ENCODE measurements at places on chromosomes 1 and 21.
A peak's percentile ranks its signal among the peaks of the same experiment; 100 is the strongest.

DNA sequence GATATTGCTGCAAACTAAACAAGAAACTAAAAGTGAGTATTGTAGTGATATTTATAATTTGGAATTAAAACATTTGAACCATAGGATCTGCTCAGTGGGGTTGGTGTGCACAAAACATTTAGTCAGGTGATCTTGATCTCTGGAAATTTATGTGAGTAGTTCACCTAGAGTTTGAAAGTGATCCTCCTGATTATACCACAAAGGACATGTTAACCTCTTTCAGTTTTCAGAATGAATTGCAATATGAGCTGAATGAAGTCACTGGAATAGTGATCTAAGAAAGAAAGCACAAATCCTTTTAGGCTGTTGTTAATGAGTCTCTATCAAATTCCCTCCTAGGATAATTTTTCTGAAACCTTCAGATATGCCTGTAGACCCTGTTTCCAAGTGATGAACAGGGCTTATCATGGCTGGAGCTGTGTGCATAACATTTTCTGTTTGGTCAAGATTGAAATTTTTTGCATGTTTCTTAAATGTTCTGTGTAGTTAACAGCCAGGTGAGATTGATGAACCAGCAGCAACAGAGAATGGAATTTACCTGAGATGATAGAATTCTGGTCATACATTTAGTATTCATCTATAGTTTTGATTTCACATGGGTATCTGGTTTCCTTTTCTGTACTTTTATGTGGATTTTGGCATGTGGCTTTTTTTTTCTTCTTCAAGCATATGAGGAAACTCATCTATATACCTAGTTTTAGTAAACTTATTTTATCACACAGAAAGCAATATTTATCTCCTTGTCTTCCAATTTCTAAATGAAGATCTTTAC, 25.5 kb downstream of the CDC14A start:
- DNase-seq: no peak

DNA sequence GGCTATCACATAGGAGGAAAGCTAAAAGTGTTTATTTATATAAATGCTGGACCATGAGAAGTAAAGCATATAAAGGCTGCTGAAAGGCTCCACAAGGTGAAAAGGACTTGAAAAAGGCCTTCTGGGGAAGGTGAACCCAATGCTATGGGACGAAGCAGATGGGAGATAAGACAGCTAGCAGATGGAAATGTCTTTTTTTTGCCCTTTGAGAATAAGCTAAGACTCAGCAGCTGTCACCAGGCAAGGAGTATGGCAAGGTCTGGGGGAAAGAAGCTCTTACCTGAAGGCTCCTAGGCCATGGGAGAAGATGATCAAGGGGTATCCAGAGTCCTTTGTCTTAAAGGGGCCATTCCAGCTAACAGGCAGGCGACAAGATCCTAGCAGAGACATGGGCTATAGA, 9.9 kb downstream of the PAFAH2 start:
- DNase-seq: no peak

- no peak for DNase-seq
Observed at GRCh38 chr1:214493126-214493796, 58.1 kb downstream of the PTPN14 start.

GRCh38 chr1:169127305-169127704, 20.8 kb downstream of the ATP1B1 start:
- no peak for DNase-seq

GRCh38 chr1:224613486-224613885, 2.6 kb upstream of the CNIH3 start:
- no peak for DNase-seq

GRCh38 chr1:232754930-232755329, 50.3 kb upstream of the MAP10 start:
- no peak for DNase-seq

GRCh38 chr1:204127597-204128242, 24.1 kb downstream of the ETNK2 start:
- peak; percentile 16 for DNase-seq

GRCh38 chr1:245512980-245513578, 358.3 kb downstream of the KIF26B start:
- DNase-seq: no peak

GRCh38 chr21:25456672-25457071, 150.6 kb downstream of the MRPL39 start:
- DNase-seq: peak; percentile 67

DNA sequence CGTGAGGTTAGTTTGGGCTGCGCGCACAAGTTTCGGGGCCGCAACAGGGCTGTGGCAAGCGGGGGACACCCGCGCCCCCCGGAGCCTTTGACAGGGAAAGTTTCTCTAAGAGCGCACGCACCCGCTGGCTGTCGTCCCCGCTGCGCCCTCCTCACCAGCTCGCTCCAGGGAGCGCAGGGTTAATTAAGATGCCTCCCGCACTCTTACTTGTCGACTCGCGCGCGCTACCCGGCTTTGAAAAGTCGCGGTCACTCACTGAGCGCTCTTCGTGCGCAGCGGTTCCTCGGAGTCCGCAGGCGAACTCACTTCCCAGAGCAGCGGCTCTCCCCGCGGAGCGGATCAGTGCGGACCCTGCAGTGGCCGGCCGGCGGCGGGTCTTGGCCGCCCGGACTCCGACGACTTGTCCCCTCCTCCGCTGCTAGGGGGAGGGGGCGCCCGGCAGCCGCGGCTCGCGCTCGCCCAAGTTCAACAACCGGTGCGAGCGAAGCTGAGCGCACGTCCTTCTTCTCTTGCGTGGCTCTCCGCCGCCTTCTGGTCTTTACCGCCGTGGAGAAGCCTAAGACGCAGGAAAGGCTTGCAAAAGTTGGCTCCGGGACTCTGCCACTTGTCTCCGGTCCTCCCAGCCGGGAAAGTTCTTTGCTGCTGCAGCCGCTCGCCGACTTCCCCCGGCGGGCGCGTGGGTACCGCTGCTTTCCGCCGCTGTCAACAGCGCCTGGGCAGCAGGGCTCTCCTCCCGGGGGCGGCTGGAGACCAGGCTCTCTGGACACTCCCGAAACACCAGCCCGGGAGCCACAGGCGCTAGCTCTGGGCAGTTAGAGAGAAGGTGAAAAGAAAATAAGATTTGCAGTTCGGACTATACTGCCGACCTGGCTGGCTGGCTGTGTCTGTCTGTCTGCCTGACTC, 506 bp downstream of the JUN start:
- DNase-seq: peak; percentile 26

DNA sequence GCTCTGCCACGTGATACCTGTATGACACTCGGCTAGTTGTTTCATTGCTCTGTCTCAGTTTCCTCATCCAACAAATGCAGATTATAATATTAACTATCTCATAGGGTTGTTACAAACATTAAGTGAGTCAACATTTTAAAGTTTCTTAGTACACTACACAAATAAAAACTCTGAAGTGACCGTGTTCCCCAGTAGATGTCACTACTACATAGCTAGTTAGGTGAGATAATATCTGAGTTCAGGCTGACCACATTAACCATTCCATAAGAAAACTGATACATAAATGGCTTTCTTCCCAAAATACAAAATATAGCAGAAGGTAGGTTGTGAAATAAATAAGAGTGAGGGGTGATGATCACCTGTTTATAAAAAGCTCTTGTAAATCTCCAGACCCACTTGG, 214.1 kb downstream of the NUF2 start:
- DNase-seq: no peak

DNA sequence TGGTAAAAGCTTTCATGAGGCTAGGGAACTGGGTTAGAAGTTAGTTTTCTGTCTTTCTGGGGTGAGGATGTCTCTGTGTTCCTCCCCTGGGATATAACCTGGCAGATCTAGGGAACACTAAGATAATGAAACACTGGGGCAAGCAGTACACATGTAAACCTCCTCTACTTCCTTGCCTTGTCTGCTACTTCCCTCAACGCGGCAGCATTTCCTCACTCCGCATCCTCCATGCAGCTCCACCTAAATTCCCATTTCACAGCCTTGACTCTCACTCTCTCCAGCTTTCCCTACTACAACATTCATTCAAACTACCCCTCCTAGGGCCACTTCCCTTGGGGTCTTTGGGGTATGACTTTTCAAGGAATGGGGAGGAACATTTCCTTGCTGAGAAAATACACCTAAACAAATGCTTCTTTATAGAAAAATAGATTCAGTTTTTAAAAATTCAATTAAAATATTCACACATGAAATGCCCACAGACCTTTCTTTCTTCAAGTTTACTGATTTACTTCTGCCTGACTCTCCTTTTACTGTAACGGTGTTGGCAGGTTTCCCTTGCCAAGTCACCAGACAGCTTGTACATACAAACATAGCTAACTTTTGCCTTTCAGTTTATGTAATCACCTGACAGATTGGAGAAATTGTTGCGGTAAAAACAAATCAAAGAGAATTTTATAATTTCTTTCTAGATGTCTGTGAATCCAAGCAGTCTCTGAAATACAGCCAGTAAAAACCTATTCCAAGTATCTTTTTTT, 90.1 kb downstream of the TNFSF18 start:
- no peak for DNase-seq

- no peak for DNase-seq
Observed at GRCh38 chr1:34709547-34709946, 45.3 kb upstream of the GJB5 start.

DNA sequence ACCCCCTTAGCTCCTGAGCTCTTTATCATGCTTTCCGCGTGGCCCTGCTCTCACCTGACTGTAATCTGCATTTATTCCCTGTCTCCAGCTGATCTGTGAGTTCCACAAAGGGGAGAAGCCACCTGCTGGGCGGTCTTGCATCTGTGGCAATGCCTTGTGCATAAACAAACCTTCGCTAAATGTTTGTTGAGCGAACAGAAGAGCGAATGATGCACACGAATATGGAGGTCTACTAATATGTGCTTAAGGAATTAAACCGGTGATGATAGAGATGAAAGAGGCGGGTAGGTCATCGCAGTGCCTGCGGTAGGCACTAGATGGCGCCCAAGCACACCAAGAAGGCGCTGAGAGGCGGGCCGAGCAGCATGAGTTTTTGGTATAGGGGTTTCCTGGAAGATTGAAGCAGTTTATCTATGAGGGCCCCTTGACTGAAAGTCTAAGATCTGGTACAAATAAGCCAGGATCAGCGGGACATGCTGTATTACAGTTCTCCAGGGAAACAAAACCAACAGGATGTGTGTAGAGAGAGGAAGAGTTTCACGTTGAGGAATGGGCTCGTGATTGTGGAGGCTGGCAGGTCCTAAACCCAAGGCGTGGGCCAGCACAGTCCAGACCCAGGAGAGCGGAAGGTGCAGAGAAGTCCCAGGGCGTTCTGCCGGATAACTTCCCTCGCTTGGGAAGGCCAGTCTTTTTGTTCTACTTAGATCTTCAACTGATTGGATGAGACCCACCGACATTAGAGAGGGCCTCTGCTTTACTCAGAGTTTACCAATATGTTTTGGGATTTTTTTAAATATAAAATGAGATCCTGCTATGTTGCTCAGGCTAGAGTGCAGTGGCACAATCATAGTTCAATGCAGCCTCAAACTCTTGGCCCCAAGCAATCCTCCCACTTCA, 34.7 kb downstream of the TOMM20 start:
- peak; percentile 85 for DNase-seq

DNA sequence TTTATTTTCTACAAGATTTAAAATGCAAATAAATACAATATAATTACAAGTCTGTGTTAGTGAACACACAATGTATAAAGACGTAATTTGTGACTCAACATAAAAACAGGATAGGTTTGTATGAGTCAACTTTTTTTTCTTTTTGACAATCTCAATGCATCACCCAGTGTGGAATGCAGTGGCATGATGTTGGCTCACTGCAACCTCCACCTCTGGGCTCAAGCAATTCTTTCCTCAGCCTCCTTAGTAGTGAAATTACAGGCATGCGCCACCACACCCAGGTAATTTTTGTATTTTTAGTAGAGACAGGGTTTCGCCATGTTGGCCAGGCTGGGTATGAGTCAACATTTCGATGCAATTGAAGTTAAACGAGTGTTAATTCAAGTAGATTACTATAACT, 5.9 kb upstream of the SPRR2E start:
- no peak for DNase-seq

GRCh38 chr21:41460578-41461527, 34.8 kb downstream of the MX1 start:
- DNase-seq: peak; percentile 43

DNA sequence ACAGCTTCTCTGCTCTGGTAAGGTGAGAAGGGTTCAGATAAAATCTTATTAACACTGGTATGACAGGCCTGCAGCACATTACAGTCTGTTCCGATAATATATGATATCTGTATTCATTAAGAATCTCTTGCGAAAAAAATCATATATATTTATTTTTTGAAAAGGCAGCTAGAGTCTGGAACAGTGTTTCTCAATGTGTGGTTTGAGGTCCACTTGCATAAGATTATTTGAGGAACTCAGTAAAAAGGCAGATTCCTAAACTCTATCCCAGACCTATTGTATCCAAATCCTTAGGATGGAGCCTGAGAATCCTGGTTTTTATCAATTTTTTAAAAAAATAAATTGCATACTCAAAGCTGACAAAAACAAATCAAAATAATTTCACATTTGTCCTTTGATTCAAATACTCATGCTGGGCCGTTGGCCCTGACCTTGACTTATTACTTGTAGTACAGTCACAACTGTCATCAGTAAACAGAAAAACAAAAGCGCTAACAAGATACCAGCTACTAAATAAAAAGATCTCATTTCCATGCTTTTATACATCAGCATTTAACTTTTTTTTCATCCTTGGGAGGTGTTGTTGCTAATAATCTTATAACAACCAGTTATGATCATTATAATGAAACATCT, 60.6 kb downstream of the RGS2 start:
- no peak for DNase-seq

- no peak for DNase-seq
Observed at GRCh38 chr1:64228167-64228957, 24.9 kb downstream of the UBE2U start.

- no peak for DNase-seq
Observed at GRCh38 chr1:226407199-226407496, 745 bp downstream of the PARP1 start.

DNA sequence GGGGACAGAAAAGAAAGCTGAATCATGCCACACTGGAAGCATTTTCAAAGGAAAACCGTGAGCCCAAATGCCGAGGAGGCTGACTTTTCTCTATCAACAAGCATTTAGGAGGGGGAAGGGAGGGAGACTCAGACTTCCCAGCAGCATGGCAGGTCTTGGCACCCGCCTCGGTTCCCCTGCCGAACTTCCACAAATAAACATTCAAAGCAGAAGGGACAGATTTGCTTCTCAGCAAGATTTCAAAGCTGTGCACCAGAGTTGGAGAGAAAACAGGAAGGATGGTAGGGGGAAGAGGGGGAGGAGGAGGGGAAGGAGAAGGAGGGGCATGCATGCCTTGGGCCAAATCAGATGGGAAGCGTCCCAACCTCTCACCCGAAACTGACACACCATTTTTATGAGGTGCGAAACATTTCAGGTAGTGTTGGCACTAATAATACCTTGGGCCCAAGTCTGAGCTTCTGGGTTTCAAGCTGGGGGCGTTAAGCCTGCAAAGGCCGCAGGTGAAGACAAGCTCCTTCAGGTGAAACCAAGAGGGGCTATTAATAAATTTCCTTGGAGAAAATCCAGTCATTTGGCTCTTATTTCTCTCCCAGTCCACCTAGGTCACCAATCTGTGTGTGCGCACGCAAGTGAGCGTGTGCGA, 26.4 kb downstream of the ABCA4 start:
- no peak for DNase-seq

- DNase-seq: no peak
Observed at GRCh38 chr1:183029591-183030000, 6.4 kb downstream of the LAMC1 start.

GRCh38 chr1:11474826-11475225, 4.1 kb upstream of the DISP3 start:
- no peak for DNase-seq

GRCh38 chr1:52414942-52415341, 10.5 kb downstream of the PRPF38A start:
- DNase-seq: no peak

GRCh38 chr1:236099355-236099974, 34.6 kb upstream of the NID1 start:
- no peak for DNase-seq

Data from CD4-positive, alpha-beta T cell treated with Interleukin-15 for 4 hours (primary cell).